Activated naive CD4-positive, alpha-beta T cell treated with anti-CD3 and anti-CD28 coated beads, Interleukin-2, amount 10 ng/mL, durations not matched to agents 7 days and 5 days (primary cell): ENCODE measurements at places on chromosomes 7 and 10.

DNA sequence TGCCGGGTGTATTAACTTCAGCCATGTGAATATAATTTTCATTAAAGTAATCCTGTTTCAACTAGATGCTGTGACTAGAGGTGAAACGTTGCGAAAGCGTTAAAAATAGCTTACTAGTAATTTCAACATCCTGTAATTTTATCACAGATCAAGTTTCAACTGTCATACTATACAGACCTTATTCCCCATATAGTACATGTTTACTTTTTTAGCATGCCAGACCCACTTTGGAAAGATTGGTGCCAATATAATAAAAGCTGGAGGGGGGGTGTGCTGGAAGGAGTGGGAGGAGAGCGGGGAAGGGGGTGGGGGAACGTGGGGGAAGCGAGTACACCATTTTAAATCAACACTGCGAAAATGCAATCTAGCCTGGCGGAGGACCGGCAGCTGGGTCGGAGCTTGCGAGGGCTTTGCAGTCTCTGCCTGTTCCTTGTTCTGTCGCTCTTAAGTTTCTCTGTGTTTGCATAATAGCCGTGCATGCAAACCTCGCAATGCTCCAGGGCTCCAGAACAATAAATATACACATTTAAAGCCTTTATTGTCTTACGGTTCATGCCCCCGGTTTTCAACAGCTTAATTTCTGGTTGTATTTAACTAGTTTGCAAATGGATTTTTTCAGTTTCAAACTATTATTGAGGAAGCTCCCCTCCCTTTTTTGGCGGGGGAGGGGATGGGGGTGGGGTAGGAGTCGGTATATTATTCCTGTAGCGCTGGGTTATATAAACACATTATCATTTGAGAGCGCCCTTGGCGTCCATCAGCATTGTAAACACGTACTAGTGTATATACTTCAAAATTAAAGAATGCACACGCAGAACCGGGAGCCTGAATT lies 1.3 kb upstream of the ARID5B start:
- peak; percentile 79 for DNase-seq

GRCh38 chr10:78861529-78862327 lies 207.0 kb upstream of the ZMIZ1 start:
- no peak for DNase-seq

DNA sequence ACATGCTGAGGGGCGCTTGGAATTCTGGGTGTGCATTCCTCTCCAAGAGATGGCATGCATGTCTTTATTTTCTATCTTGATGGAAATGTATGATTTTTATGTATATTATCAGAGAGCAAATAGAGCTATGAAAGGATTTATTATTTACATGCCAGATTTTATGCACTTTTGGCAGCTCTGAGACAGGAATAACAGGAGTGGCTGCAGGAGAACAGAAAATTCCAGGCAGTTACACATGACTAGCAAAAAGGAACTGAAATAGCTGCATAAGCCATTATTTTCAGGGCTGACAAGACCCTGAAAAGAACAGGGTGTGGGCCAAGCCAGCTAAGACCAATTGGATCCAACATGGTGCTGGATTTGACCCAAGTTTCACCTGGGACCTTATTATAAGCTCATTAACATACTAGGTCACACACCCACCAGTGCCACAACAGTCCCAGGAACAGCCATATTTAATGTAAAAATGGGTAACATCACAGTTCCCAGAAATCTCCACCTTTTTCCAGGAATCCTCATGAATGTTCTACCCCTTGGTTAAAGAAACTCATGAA lies 43.2 kb upstream of the ACSL5 start:
- no peak for DNase-seq

DNA sequence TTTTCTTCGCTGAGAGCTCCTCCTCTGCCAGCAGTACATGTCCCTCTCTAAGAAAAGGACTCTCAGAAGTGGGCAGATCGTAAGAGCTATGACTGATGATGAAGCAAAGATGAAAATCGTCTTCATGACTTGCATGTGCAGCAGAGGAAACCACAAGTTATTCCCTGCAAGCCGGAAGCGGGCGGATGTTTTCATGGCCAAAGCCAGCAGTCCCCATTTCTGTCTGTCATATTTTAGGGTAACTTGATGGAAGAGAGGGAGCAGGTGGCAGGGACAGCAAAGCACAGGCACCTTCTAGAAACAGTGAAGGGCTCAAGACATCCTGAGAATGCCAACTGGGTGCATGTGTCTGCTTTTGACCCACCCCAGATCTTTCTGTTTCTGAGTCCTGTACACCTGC lies 19.9 kb downstream of the KLF6 start:
- DNase-seq, result peak; percentile 55

DNA sequence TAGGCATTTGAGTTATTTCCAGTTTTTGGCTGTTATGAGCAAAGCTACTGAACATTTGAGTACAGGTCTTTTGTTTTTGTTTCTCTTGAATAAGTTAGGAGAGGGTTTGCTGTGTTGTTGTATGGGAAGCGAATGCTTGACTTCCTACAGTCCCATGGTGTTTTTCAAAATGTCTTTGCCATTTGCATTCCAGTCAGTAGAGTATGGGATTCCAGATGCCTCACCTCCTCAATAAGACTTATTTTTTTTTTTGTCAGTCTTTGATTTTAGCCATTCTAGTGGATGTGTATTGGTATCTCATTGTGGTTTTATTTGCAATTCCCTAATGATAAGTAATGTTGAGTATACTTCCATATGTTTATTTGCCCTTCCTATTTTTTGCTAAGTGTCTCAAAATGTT lies 19.4 kb downstream of the CDK13 start:
- DNase-seq, result no peak

DNA sequence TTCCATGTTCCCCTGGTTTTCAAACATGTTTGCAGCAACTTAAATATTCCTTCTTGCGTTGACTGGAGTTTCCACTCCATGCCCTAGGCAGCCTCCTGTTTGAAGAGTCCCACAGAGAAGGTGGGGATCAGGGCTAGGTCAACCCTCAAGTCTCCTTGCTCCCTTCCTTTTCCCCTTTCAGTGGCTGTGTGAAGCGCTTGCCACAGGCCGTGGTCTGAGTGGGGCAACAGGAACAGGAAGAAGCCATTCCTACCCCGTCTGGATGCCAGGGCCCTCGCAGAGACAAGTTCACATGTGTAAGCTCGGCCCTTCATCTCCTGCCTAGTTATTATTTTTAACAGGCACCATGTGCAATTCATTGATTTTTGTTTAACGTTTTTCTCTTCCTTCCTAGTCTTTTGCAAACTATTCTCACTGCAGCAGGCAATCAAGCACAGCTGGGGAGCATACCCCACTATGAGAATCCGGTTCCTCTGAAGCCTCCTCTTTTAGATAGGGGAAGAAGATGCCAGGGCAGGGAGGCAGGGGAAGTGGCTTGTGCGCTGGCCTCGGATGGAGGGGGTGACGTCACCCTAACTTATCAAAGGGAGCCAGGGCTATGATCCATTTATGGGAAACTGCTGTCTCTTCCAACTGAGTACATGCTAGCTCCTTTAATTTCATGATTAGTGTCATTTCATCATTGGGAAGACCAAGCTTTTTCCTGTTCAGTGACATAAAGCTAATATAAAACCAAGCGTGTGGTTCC lies 64.2 kb downstream of the PRLHR start:
- DNase-seq, result peak; percentile 32

GRCh38 chr10:44818701-44819127 lies 92.4 kb upstream of the TMEM72 start:
- DNase-seq, result no peak

DNA sequence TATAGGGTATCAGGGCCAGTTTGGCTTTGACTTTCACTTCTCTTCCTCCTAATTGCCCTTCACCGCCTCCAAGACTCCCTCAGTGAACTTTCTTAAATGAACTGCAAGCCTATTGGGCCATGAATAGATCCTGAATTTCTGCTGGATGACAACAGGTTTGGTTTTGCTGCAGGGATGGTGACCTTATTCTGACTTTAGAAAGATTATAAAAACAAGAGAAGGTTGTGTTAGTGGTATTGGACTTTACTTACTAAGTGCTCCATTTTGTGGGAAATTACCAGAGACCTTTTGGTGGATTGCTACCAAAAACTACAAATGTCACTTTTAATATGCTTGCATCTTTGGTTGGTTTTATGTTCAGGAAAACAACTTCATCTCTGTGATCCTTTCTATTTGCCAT lies 11.5 kb upstream of the LIPA start:
- DNase-seq, result no peak

DNA sequence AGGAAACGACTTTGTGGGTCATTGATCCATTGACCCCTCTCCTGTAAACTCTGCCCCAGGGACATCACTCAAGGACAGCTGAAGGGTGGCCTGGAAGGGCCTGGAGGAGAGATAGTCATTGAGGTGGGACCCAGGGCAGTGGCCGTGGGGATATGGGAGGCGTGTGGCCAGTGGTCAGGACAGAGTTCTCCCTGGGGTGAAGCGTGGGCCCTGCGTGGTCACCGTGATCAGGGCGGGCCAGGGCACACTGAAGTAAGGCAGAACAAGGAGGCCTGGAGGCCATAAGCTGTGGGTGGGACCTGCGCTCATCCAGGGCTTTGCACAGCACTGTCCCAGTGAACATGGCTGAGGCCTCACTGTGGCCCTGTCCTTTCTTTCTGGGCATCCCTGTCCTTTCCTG lies 177.9 kb downstream of the ZNF248 start:
- no peak for DNase-seq
